Nasal cavity respiratory epithelium epithelial cell of viscerocranial mucosa (primary cell): ENCODE measurements at places on chromosomes 6 and 20. TPM values are rescaled to one million over a fixed set of nuclear protein-coding genes. Genes with fewer than 3 reads are reported as not detected.

The TRIM15 gene
- not detected in 2 replicates for total RNA-seq

The ADAM33 gene
- total RNA-seq = not detected in 2 replicates

The ADGB gene
- total RNA-seq = not detected in 2 replicates

The PNPLA1 gene
- total RNA-seq = 0.36 and 0.68 TPM in 2 replicates

The TXLNB gene
- total RNA-seq = 0.28 TPM in 1 of 2 replicates, not detected in the other

The TBC1D20 gene
- total RNA-seq = 30.8 and 50.0 TPM in 2 replicates

The GPLD1 gene
- under 0.01 and 0.64 TPM in 2 replicates for total RNA-seq
